Natural killer cell treated with Interleukin-12 subunit alpha and Interleukin-12 subunit beta and Interleukin-15 and Interleukin-18, amount 100 ng/mL, for 72 hours (primary cell): ENCODE measurements at places on chromosomes 12 and 14.

DNA sequence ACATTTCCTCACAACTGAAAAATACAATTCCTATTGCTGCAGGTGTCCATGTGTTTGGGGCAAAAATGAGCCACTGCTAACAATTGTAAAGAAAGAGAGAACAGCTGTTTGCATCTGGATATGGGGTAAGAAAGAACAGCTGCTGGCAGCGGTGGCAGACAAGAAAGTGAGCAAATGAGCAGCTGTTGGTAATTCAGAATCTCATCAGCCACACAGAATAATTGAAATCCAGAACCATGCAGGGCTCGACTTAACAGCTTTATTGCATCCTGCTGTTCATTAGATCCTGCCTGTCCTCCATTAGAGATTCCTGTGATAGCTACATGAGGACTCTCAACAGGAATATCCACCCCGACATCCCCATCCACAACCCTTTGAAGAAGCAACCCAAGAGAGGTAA, 62.5 kb upstream of the TSPAN8 start:
- no peak for DNase-seq

GRCh38 chr12:97404543-97404942, 58.1 kb upstream of the RMST start:
- no peak for DNase-seq

- DNase-seq = no peak
These were observed 87.5 kb downstream of the TBC1D30 start for GRCh38 chr12:64911912-64912311.

DNA sequence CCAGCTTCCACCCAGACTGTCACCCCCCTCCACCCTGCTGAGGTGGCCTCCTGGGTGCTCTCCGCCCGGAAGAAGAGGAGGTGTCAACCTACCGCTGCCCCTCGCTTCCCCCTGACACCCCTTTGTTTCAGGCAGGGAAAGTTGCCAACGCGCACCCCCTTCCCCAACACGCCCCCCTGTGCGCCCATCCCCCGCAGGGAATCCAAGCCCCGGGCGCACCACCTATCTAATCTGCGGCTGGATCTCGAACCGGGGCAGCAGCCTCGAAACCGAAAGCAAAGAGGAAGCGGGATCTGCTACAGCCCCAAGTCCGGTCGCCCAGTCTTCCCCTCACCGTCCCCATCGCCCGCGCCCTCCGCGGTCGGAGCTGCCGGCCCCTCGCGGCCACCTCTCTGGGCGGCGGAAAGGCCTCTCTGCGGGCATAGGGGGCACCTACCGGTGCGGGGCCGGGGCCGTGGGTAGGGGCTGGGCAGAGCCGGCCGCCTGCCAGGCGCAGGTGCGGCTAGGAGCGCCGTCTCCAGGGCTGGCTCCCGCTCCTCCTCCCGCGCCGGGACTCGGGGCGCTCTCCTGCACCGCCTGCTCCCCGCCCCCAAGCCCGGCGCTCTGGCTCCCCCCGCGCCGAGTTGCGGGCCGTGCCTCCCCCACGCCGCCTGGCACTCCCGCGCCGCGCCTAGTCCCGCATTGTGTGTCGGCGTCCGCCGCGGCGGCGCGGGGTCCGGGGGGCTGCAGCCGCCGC, 18.3 kb upstream of the PLEKHH1 start:
- peak; percentile 75 for DNase-seq
